SJSA1 (cell line): ENCODE measurements at places on chromosomes 4 and X. TPM values are rescaled to one million over a fixed set of nuclear protein-coding genes. Genes with fewer than 3 reads are reported as not detected.

- peak; percentile 77 for DNase-seq
Observed at GRCh38 chr4:107824350-107825071, at the start of gene SGMS2. Gene SGMS2, plus strand, starts transcription at chr4:107824932. Its CDS starts 70,622 bp downstream, at chr4:107895554.

GRCh38 chrX:65601126-65601525, 66.3 kb upstream of the MSN start:
- no peak for DNase-seq

DNA sequence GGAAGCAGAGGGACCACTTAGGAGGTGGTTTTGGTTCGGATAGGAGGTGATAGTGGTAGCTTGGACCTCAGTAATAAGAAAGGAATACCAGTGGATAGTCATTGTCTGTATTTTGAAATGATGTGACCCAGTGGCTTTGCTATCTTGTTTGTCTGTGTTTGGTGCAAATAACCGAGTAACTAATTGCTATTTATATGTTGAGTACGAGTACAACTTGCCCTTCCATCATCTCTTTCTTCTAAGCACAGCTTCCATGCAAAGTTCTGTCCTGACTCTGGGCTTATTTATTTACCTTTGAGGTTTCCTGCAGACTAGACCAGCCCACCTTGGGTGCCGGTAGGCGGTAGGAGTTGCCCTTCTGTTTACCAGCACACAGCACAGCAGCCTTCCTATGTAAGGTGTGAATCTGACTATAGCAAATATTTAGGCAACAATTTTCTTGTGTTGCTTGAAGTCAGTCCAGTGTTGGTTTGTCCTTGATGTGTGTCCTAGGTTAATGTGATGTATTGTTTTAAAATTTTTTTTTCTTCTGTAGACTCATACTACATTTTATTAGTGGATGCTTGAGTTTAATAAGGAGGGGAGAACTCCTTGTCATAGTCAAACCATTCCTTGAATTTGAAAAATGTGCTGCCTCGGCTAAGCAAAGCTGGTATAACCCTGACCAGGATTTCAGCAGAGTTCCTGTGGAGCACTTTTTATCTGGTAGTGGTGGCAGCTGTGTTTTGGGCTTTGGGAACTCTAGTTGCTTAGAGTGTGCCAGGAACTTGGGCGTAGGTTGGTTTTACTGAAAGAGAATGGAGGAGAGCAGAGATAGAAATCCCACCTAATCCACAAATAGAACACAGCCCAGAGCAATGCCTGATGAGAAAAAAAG, 21.9 kb downstream of the PTTG2 start:
- no peak for DNase-seq

DNA sequence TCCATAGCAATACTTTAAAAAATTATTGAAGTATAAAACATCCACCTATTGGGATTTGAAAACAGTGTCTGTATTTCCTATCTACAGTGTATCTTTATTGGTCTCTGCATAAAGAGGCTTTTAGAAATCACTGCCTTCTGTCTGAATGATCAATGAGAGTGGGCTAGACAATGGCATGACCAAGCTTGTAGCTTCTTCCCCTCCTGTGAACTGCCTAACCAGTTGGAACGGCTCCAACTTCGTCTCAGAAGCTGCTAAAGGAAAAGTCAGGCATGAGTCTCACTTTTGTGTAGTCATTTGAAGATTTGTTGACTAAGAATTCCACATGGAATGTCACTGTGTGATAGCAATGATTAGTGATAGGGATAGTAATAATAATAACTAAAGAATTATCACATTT, 64.2 kb downstream of the INTS12 start:
- DNase-seq, result no peak

GRCh38 chrX:29617725-29618124, 597.6 kb upstream of the MAGEB2 start:
- DNase-seq, result no peak

GRCh38 chr4:85492336-85492735, 17.4 kb downstream of the ARHGAP24 start:
- no peak for DNase-seq

- no peak for DNase-seq
Observed at GRCh38 chrX:119249891-119250290, 13.8 kb downstream of the PGRMC1 start.

GRCh38 chr4:57191523-57192034, 81.4 kb upstream of the IGFBP7 start:
- peak; percentile 9 for DNase-seq

DNA sequence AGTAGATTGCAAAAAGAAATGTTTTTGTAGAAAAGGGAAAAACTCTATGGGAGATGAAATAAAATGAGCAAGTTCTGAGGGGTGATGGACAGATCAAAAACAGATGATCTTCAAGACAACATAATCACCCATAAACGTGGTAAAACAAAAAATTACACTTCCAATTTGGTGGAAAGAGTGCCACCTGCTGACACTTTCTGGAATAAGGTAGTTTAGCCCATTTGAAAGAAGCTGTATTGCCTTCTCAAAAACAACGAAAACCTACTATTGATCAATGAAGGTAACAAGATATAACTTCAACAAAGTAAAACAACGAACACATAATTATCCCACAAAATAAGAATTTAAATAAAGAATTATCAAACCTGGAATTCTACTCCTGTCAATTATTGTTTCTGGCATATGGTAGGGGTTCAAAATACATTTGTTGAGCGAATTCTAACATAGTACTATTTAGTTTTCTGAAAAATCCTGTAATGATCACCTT, 2.5 kb downstream of the COQ2 start:
- peak; percentile 61 for DNase-seq

DNA sequence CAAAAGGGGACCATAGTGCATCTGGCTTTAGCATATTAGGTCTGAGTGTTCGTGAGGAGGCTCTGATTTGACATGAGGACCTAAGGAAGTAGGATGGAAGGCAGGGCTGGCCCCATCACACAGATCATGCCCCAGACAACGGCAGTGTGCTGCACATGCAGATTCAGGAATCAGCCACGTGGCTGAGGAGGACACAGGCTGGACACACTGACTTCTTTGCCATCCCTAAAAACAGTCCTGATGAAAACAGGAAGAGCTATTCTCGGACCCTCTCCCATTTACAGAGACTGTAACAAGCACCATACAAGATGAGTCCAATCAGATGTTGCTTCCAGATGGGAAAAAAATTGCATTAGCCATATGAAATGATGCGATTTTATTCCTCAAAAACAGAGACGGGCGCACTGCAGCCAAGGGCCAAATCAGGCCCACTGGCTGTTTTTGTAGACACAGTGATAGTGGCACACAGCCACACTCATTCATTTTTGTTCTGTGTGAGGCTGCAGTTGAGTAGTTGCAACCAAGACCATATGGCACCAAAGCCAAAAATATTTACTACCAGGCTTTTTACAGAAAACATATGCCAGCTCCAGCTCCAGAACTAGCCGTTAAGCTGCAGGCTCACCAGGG, 41.0 kb downstream of the ACSL1 start:
- no peak for DNase-seq

GRCh38 chr4:141301216-141301615, 80.5 kb downstream of the ZNF330 start:
- no peak for DNase-seq

- no peak for DNase-seq
Observed at GRCh38 chr4:33714971-33715370, 2529.3 kb downstream of the ARAP2 start.

DNA sequence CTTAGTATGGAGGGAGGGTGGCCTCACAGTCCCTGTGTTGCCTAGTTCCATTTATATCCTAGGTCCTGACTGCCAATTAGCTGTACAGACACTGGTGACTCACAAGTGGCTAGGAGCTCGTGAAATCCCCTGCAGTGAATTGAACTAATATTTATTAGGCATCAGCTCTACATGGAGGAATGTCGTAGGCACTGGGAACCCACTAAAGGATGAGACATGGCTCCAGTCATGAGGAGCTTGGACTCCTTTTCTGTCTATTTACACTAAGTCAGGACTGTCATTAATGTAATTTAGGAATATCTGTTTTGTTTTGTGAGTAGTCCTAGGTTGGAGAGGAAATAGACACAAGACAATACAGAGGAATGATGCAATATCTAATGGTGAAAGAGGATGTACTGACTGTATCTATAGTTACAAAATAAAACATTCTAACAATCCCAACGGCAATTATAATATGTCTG, 67.7 kb downstream of the MID1IP1 start:
- peak; percentile 2 for DNase-seq

DNA sequence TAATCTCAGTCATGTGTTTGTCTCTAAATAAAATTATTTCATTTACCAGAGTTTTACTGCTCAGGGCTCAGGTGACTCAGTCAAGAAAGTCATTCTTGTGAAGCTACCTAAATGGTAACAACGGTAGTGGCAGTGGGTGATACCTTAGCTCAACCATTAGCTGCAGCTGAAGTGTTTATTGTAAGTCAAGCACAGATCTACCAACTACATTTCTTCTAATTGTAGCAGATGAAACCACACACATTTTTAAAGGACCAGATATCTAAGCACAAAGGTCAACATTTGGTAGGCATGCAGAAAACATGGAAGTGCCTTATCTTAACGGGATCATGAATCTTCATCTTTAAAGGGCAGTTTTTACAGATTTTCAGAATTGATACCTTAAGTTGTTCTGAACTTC, 79.1 kb downstream of the FAT4 start:
- DNase-seq, result no peak

DNA sequence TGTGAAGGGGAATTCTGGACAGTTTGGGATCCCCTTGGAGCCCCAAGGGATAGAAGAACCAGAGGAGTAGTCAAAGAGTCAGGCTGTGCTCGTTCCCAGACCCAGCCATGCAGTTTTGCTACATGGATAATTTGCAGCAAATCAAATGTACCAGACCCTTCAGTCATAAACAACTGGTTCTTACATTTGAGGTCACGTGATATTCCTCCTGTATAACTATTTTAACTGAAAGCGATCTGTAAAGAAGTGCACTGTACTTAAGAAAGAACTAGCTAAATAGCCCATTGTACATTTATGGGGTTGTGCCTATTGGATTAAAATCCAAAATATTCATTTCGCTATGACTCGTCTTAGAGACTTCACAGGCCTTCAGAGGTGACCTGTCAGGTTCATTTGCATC, 550.2 kb upstream of the TENM3 start:
- no peak for DNase-seq

DNA sequence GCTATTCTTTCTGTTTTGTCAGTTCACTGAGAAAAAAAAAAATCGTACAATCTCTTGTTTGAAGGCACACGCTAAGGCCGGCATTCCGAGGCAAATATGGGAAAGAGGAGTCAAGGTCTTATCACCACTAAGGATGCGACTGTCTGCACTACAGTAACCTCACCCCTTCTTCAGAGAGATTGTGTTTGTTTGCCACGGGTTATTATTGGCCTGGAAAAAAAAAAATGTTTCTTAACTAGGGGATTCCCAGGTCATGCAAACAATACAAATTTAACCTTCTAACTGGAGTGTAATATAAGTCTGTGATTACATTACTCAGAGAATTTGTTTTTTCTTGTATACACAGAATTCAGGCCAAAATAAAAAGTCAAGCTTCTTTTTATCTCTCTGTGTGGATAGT, 168.3 kb downstream of the TMA16 start:
- DNase-seq, result no peak

DNA sequence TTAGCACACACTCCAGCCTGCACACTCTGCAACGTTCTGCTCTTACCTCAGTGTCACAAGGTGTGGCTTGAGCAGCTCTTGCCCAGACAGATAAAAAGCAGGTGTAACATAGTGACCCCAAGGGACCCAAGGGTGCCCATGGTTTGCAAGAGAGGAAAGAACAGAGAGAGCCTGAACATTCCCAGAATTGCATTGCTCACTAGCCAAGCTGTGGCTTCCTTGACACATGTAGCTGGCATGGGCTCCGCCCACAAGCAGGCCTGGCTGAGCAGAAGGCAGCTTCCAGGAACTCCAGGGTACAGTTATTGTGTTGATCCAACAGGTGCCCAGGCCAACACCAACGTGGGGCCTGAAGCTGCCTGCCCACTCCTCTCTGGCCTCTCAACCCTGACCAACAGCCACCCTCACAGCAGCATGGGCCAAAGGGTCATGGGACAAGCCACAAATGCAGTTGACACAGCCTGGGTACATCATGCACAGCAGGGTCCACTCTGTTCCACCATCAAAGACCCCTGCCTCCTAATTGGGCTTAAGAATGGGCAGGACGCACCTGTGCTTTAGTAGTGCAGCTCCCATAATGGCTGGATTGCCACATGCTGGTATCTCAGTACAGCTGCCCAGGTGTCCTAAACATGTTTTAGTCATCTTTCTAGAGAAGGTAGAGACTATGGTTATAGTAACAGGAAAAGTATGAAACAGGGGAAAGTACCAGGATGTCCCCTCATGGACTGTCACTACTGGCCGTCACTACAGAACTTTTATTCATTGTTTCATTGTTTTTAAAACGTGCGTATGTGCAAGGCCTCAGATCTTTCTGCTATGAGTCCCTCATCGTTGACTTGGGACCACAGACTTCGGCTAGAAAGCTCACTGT, 73.7 kb upstream of the ACSL1 start:
- no peak for DNase-seq

DNA sequence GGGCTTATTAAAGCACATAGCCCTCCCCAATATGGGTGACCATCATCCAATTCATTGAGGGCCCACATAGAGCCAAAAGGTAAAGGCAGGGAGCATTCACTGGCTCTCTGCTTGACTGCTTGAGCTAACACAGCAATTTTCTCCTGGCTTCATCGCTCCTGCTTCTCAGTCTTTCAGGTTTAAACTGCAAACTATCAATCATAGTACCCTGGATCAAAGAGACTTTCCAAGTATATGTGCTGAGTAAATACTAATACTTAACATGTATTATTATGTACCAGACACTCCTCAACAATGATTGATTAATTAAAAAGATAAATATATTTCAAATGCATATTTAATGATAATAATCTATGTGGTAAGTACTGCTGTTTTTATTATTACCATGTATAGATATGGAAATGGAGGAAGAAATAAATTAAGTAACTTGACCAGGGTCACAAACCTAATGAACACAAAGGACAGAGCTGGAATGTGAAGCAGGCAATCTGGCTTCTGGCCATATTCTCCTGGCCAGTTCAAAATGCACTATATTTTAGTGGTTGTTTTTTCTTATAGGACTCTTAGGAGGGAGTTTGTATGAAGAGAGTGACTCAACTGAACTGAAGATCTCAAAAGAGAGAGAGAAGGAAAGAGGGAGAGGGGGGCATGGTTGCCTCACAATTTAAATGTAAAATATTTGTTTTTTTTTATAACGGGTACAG, 1197.3 kb downstream of the TECRL start:
- no peak for DNase-seq

Gene NCAPG
- total RNA-seq, result 53.9 and 54.1 TPM in 2 replicates

Gene ADH1B
- total RNA-seq, result not detected in 2 replicates

Gene ARSD
- 7.7 and 14.7 TPM in 2 replicates for total RNA-seq

Gene WNK3
- total RNA-seq, result 0.05 TPM in 1 of 2 replicates, not detected in the other

Gene FBXW7
- 28.9 and 29.5 TPM in 2 replicates for total RNA-seq

Gene SLC26A1
- not detected in 2 replicates for total RNA-seq

Gene SYAP1
- 26.0 and 34.6 TPM in 2 replicates for total RNA-seq

Gene CFI
- total RNA-seq, result 3.7 and 6.1 TPM in 2 replicates

Gene TEC
- 0.05 and 0.25 TPM in 2 replicates for total RNA-seq

Gene TNIP3
- 0.47 TPM in 1 of 2 replicates, not detected in the other for total RNA-seq

Gene SLC30A9
- total RNA-seq, result 32.5 and 43.4 TPM in 2 replicates

Gene MAML3
- 0.53 and 1.8 TPM in 2 replicates for total RNA-seq
